Putamen (tissue), 1 donor: ENCODE measurements at places on chromosomes 3 and 15.

GRCh38 chr3:89032346-89033013 lies 74.9 kb upstream of the EPHA3 start:
- DNase-seq = no peak

GRCh38 chr3:11244121-11244677 lies 28.0 kb upstream of the ATG7 start:
- no peak for DNase-seq

GRCh38 chr3:81173514-81173913 lies 587.9 kb downstream of the GBE1 start:
- DNase-seq = no peak

GRCh38 chr15:74317820-74318375 lies 49.5 kb downstream of the CYP11A1 start:
- DNase-seq = no peak

DNA sequence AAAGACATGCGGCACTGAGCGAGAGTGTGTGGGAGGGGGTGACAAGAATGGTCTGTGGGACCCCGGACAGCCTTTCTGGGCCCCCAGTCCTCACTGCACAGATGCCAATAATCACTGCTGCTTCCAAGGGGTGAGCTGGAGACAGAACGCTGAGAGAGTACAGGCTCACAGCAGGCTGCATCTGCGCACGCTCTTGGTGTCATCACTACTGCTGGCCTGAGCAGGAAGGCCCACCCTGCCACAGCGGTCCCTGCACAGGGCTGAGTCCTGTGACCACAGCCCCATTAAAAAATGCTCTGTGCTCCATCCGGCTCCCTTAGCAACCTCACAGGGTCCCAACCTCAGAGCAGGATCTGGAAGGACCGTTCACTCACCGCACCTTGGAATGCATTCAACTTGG lies 205.5 kb upstream of the NSMCE3 start:
- no peak for DNase-seq

DNA sequence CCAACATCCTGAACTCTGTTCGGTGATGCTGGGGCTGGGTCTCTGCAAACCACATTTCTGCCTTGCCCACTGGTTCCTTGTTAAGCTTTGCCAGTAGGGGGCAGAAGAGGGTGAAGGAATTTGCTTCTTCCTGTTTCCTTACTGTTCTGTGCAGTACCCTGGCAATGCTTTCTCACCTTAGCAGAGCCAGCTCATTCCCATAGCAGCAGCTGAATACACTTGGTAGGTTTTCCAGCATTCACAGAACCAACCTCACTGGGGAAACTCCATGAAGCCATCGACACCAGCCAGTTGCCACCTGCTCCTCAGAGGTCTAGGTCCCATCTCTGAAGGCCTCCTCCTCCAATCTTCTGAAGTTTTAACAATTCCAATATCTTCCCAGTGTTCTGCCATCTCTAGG lies 308.4 kb downstream of the PDCD6IP start:
- no peak for DNase-seq

- DNase-seq = no peak
Observed at GRCh38 chr15:47582233-47582632, 135.1 kb upstream of the SEMA6D start.

- DNase-seq = no peak
Observed at GRCh38 chr15:73326157-73326556, 42.6 kb downstream of the HCN4 start.

DNA sequence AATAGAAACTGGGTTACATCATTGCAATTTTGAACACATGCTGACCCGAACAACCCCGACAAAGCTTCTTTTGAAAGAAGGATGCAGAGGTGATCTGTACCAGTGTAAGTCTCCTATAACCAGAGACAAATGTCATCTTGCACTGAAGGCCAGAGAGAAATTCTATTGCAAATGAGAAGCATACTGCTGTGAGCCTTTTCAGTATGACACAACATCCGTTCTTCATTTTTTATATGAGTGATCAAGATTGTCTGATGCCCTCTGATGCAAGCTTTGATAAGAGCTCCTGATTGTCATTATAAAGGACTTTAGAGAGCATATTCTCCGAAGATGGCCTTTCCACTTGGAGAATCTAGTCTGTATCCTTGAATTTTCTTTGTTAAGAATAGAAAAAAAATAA lies 36.9 kb downstream of the PCOLCE2 start:
- no peak for DNase-seq

GRCh38 chr15:63323798-63324563 lies 46.6 kb downstream of the APH1B start:
- DNase-seq = no peak

- DNase-seq = no peak
Observed at GRCh38 chr3:61832375-61833229, 271.2 kb downstream of the PTPRG start.

GRCh38 chr3:144200004-144200403 lies 228.4 kb downstream of the DIPK2A start:
- no peak for DNase-seq

DNA sequence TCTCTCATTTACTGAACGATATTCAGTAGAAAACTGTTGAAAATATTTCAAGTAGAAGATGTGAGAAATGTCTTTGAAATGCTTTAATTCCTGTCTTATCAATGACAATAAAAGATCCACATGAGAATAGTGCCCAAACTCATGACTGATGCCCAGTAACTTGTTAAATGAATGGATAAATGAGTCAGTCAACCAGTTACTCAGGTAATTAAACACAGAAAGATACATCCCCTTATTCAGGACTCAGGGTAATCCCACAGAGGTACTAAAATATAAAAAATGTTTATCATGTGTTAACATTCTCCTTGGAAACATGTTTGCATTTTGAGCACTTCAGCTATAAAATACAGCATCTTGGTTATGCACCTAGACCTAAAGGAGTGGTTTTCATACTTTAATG lies 169.5 kb downstream of the MBNL1 start:
- DNase-seq = no peak

GRCh38 chr15:38756441-38756840 lies 191.8 kb upstream of the RASGRP1 start:
- DNase-seq = no peak

DNA sequence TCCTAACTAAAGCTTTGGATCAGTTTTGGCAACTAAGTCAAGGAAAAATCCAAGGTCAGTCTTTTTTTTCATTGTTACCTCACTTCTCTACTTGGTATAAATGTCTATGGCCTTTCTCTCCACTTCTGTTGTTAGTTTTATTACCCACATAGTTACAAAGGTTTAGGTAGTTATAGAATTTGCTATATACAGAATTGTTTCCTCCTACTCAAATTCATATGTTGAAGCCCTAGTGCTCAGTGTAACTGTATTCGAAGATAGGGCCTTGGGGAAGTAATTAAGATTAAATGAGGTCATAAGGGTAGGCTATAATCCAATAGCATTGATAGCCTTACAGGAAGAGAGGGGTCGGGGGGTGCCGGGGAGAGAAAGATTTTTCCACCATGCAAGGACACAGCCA lies 19.7 kb upstream of the STIMATE start:
- no peak for DNase-seq

DNA sequence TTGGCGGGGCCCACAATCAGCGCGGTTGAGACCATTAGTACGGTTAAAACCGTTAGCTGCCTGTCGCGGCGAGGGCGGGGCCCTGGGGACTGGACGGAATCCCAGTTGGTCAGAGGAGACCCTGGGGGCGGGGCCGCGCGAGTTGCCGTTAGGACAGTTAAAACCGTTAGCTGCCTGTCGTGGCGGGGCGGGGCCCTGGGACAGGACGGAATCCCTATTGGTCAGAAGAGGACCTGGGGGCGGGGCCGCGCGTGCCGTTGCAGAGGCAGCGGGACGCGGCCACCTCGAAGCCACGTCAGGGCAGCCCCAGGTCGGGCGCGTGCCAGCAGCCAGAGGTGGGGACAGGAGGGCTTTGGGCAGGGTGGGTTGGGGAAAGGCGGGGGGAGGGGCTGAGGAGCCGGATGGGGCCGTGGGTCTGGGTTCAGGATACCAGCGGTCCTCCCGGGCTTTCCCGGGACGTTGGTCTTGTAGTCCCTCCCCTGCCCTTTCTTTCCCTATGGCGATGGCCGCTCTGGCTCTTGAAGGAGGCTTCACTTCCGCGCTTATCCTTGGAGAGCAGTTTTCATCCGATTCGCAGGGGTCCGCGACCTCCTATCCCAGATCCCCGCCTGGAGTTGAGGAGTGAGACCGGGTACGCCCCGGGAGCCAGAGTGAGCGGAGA lies 28.0 kb downstream of the KLHDC8B start:
- DNase-seq = peak; percentile 8

DNA sequence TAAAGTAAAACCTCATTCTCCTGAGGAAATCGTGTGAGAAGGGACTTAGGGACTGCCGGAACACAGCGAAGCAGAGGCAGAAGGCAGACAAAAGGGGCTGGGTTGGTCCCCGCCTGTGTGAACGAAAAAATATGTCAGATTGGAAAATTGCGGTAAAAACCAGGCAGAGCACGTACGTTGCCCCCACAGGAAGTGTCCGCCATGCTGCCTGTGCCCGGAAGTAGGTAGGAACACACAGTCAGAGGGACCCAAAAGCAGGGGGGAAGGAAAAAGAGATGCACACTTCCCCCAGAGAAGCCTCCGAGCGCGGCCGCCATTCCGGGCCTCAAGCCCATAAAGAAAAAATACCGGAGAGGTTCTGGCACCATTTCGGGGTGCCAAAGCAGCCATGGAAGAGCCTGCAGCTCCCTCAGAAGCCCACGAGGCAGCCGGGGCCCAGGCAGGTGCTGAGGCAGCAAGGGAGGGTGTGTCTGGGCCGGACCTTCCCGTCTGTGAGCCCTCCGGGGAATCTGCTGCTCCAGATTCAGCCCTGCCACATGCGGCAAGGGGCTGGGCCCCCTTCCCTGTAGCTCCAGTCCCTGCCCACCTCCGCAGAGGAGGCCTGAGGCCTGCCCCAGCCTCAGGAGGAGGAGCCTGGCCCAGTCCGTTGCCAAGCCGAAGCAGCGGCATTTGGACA lies at the start of gene MKRN3:
Gene MKRN3, plus strand, starts transcription at position 280 of the 676 bp plus-strand sequence. Its CDS starts 109 bp downstream, at position 389.
- peak; percentile 79 for DNase-seq
